HCT116 (cell line): ENCODE measurements at places on chromosomes 11 and 22. TPM values are rescaled to one million over a fixed set of nuclear protein-coding genes. Genes with fewer than 3 reads are reported as not detected.
A peak's percentile ranks its signal among the peaks of the same experiment; 100 is the strongest.

- H3K4me1 ChIP-seq: no peaks in the 10 kb centered on the region
- no peak overlapping the region for H3K4me3 ChIP-seq
- no peaks in the 10 kb centered on the region for H3K36me3 ChIP-seq
- no peak for DNase-seq
These were observed 143.6 kb downstream of the NCAM1 start for GRCh38 chr11:113104691-113105251.

CD3E gene
- 0.79 TPM for total RNA-seq

PLEKHB1 gene
- total RNA-seq: 22.9 TPM

DEFB131B gene
- total RNA-seq: not detected

TMA7B gene
- not detected for total RNA-seq

KIF18A gene
- total RNA-seq: 50.7 TPM

MAJIN gene
- total RNA-seq: not detected

GRCh38 chr11:18611196-18611595, 11.6 kb downstream of the MISFA start:
- peaks cover 16% of the 10 kb centered on the region; the same call in 1 of the 2 replicates for H3K36me3 ChIP-seq
- no peaks in the 10 kb centered on the region for H3K4me1 ChIP-seq
- no peaks in the 10 kb centered on the region for H3K27me3 ChIP-seq

GRCh38 chr11:65418431-65418680, 4.2 kb upstream of the NEAT1 start:
- peaks cover 78% of the 10 kb centered on the region for H3K4me1 ChIP-seq
- no peaks in the 10 kb centered on the region for H3K27me3 ChIP-seq
- H3K4me3 ChIP-seq: peak overlapping the region; percentile 56
- no peak for DNase-seq
- H3K36me3 ChIP-seq: no peaks in the 10 kb centered on the region
- peak overlapping the region; percentile 100 for H3K27ac ChIP-seq

C1QTNF4 gene
- 0.34 TPM for total RNA-seq

SYT8 gene
- total RNA-seq: 1.0 TPM

PKP3 gene
- 157 TPM for total RNA-seq
